ENCODE measurements at places on chromosomes 1 and 21.

- DNase-seq: no peak
These were observed 141.3 kb upstream of the ADAMTS5 start for GRCh38 chr21:27108228-27108627.

DNA sequence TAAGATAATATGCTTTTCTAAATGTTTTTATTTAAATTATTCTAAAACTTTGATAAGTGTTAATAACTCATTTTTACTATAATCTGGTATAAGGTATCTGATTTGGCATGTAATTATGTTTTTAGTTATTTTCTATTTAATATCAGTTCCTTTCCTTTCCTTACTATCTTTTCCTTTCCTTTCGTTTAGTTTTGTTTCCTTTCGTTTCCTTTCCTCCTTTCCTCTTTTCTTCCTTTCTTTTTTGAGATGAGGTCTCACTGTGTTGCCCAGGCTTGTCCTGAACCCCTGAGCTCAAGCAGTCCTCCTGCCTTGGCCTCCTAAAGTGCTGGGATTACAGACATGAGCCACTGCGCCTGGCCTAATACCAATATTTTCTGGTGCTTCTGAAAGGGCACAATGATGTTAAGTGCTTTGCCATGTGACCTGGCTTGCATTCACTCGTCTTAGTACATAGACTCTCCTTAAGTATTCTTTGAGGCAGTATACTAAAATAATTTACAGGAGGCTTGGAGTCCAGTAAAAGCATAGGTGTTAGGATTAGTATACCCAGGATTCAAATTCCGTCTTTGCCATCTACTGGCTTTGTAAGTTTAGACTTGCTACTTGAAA lies 18.7 kb downstream of the MIER1 start:
- no peak for DNase-seq

- DNase-seq: no peak
These were observed 23.1 kb downstream of the CFH start for GRCh38 chr1:196674908-196675307.

DNA sequence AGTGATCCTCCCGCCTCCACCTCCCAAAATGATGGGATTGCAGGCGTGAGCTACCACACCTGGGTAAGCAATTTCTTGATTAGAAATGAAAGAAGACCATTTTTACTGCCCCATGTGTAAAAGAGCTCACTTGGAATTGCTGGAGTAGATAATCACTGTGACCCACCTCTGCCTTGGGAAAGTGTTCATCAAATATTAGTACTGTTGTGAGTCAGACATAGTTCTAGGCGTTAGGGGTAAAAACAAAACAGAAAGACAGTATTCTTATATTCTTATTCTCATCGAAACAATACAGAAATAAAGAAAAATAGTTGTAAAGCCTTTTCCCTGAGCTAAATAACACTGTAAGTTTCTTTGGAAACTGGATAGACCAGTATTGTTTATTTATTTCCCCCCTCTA lies 36.2 kb downstream of the CELF3 start:
- no peak for DNase-seq

DNA sequence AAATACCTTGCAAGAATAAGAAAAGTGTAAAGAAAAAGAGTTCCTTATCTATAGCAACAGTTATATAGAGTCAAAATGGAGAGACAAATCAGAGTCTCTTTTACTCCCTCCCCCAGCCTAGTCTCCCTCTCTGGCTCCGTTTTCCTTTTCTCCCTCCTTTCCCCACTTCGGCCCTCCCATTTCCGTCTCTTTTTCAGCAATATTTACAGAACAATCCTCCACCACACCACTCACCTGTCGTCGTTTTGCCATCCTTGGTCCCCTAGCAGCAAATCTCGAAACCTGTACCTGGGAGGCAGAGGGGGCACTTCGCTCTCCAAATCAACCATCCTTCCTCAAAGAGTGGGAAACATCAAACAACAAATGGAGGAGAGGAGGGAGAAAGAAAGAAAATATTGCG lies 259 bp downstream of the KCNT2 start:
- no peak for DNase-seq

- DNase-seq: no peak
These were observed 134.1 kb downstream of the GLUL start for GRCh38 chr1:182257369-182258063.

GRCh38 chr21:41504030-41504429 lies 3.9 kb downstream of the TMPRSS2 start:
- DNase-seq: no peak

GRCh38 chr1:85406887-85407533 lies 57.9 kb downstream of the DDAH1 start:
- DNase-seq: no peak

DNA sequence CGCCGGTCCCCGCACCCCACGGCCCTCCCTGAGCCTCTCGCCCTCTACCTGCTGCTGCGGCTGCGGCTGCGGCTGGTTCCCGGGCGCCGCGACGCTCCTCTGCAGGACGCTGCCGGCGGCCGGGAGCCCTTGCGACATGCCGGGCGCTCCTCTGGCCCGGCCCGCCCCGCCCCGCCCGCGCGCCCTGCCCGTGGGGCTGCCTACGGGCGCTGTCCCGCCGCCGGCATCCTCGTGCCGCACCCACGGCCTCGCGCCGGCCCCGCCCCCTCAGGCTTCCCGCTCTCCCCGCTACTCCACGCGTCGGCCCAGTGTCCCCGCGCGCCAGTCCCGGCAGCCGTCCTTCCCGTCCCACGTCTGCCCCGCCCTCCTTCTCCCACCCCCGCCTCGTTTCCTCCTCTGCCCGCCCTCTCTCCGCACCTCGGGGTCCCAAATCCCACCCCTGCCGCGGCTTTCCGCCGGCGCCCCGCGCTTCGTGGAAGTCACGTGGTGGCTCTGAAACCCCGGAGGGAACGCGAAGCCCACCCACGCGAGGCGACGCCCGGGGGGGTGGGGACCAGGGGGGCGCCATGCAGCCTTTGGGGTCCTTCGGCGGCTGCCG lies at the start of gene BATF3:
TSS of gene BATF3 (minus strand) at position 216 of the 598 bp plus-strand sequence. CDS start at position 138, 78 bp downstream.
- DNase-seq: peak; percentile 50

DNA sequence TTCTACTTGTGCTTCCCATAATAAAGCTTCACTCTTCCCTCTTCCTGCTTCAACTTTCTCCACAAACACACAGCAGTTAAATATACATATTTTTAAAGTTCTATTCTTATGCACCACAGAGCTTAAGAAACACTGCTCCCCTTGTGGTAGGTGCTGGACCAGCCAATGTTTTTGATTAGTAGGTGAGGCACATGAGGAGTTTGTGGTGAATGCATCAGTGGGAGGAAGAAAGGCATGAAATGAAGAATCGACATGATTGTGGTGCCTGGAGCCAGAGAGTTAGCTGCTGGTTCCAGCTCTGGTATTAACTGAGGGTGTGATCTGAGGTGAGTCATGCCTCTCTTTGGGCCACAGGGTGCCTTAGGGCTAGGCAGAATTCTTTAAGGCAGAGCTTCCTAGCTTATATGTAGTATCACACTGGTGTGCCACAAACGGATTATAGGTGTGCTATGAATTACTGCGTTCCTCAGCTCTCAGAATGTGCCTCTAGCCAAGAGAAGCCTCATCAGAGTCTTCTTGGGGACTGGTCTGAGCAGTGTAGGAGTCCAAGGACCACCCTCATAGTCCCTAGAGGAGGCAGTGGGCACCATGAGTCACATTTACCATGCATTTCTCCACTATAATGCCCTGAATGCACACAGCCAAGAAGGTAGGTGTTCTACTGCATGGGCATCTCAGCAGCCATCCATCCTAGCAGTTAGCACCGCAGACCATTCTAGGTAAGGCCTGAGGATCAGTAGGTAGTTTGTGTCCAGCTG lies 97.4 kb upstream of the SGIP1 start:
- peak; percentile 62 for DNase-seq

DNA sequence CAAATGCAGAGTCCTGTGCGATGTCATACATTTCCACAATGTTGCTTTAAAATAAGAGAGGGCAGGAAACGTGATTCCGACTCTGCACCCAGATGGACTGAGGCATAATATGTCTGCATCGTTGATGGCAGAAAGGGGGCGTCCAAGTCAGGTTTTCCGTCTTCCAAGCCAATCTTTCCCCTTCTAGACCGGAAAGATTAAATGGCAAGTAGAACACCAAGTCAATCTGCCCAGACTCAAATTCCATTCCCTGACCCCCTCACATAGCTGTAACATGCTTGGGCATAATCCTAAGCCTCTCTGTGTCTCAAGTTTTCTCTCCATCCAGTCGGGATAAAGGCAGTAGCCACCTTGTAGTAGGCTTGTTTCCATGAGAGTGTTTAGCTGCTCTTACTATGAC lies 14.4 kb downstream of the PCP4 start:
- no peak for DNase-seq

DNA sequence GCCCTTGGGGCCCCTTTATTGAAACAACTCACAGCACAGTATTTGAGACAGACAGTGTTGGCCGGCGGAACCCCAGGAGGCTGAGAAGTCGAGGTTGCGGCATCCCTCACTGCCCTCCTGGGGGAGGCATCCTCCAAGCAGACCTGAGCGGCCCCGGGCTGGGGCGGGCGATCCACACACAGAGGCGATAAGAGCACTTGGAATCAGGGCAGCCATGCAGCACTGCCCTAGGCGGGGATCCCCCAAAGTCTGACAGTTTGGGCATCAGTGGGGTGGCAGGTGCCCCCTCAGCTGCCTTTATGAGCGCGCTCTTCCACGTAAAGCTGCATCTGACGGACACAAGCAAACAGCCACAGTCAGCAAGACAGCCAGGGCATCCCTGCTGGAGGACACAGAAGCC lies 6.5 kb downstream of the MAD2L2 start:
- DNase-seq: no peak

DNA sequence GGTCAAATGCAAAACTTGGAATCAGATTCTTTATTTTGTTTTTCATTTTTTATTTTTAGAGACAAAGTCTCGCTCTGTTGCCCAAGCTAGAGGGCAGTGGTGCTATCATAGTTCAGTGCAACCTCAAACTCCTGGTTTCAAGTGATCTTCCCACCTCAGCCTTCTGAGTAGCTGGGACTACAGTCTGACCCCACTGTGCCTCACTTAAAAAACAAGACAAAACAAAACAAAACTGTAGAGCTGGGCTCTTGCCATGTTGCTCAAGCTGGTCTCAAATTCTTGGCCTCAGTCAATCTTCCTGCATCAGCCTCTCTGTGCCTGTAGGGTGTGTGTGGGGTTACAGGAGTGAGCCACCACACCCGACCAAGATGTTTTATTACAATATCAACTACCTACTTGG lies 396.0 kb upstream of the USP24 start:
- DNase-seq: no peak

- DNase-seq: no peak
These were observed 24.2 kb downstream of the CLEC20A start for GRCh38 chr1:178472531-178472930.

- no peak for DNase-seq
These were observed 41.4 kb upstream of the GOLT1A start for GRCh38 chr1:204255225-204255624.

GRCh38 chr1:40769815-40770214 lies 13.8 kb upstream of the KCNQ4 start:
- DNase-seq: no peak

DNA sequence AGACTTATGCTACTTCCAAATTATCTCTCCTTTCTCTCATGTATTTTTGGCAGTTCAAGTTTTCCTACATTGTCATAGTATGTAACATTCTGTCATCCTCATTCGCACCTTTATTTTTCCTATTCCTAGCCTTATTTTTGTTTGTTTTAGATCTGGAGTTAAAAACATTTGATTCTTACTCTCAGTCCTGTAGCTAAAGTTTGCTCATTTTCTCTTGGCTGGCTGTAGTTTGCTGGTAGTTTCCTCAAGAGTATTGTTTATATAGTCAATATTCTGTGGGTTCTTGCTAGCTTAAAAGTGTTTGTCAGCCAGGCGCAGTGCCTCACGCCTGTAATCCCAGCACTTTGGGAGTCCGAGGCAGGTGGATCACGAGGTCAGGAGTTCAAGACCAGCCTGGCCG lies 29.8 kb upstream of the TRIM33 start:
- no peak for DNase-seq

DNA sequence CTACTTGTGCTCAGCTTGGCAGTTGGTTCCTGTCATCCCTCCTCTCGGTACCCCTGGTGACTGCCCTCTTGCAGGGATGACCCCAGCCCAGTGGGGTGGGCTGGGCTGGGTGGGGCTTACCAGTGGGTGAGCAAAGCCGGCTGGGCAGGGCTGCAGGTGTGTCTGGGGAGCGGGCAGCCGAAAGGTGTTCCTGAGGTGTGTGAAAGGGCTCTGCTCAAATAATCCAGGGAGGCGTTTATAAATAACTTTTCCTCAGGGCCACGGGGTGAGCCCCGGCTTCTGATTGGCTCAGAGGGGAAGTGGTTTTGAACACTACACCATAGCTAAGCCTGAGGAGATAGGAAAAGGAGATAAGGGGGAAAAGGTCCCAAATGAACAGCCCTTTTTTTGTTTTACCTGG lies at the start of gene SLC26A9:
TSS of gene SLC26A9 (minus strand) at position 212 of the 400 bp plus-strand sequence. CDS start 7,636 bp downstream, outside the sequence.
- no peak for DNase-seq

GRCh38 chr1:36751525-36751924 lies 268.8 kb upstream of the CSF3R start:
- DNase-seq: no peak

DNA sequence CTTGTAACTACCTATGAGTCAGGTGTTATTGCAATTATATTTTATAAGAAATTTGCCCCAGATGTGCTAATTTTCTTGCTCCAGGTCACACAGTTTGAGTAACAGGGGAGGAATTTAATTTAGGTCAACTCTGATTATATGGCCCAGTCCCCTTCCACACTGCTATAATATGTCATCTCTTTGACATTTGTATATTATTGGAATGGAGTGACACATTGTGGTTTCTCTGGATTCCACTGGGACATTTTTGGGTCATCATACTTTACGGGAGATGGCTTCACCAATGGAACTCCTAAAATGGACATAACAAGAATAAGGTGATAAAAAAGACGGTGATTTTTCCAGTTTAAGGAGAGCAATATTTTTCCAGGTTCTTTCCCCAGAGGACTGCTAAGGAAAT lies 191.2 kb downstream of the DISC1 start:
- no peak for DNase-seq

- DNase-seq: no peak
These were observed 8.0 kb downstream of the COQ8A start for GRCh38 chr1:226948051-226948450.

DNA sequence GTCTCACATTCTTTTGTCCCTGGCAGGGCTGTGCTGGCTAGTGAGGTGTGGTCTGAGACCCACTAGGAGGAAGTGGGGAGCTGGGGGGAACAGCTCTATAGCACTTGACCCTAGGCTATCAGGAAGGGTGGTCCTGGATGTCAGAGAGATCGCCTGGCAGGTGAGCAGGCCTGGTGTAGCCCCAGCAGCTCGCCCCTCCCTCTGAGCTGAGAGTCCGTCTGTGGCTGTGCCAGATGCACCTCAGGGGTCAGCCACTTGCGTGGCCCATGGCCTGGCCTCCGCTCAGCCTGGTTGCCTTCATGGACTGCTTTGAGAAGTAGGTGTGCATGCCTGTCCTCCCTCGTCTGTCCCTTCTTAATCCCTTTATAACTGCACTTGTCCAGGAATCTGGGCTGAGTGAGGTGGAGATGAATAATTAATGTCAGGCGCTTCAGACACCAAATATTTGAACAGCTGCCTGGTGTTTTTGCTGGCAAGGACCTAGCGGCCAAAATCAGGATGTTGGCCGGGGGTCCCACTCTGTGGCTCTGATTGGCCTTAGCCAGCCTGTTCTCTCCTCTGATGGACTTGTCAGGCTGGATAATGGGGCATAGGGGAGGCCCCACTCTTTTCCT lies 30.5 kb downstream of the TMEM53 start:
- DNase-seq: no peak
